NB4 (cell line): ENCODE measurements at places on chromosomes 3 and 15.

- DNase-seq: peak; percentile 42
Observed at GRCh38 chr15:72168131-72168807, 29.3 kb downstream of the GRAMD2A start.

DNA sequence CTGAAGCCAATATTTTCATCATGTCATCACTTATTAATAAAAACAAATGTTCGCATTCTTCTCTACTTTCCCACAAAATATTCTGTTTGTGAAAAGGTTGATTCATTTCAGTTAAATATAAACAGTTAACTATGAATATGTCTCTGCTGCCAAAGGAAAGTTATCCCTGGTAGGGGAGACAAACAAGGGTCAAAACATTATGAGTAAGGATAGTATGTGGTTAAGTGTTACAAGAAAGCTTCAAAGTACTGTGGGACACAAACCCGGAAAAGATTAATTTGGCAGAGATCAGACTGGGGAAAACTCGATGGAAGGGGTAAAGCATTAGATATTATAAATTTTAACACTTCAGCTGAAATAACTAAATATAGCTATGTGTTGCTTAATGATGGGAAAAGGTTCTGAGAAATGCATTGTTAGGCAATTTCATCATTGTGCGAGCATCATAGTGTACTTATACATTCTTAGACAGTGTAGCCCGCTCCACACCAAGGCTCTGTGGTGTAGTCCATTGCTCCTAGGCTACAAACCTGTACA lies 436.5 kb upstream of the TBL1XR1 start:
- DNase-seq: no peak

DNA sequence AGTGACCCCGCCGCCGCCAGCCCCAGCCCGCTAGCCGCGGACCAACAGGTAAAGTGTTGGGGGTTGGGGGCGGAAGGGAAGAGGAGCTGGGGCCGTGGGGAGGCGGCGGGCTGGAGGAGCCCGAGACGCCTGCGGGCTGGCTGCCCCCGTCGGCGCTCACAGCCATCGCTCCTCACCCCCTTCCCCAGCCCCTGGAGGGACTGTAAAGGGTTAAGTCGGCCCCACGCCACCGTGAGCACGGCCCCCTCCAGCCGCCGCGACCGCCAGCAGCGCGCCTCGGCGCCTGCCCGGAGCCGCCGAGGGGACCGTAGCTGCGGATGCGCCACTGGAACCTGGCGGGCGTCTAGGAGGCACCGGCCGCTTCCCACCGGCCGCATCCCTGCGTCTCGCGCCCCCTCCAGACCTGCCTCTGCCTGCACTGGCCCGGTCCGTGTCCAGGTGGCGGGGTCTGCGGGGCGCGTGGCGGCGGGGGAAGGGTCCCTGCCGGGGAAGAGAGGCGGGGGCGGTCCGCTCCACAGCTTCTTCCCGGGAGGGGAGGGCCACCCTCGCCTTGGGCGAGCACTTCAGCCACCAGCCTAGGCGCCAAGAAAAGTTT lies 522 bp downstream of the MED12L start:
- peak; percentile 11 for DNase-seq

GRCh38 chr15:43408789-43409188 lies 37.9 kb downstream of the TUBGCP4 start:
- DNase-seq: no peak

- DNase-seq: no peak
Observed at GRCh38 chr3:153250446-153250845, 88.4 kb downstream of the RAP2B start.

DNA sequence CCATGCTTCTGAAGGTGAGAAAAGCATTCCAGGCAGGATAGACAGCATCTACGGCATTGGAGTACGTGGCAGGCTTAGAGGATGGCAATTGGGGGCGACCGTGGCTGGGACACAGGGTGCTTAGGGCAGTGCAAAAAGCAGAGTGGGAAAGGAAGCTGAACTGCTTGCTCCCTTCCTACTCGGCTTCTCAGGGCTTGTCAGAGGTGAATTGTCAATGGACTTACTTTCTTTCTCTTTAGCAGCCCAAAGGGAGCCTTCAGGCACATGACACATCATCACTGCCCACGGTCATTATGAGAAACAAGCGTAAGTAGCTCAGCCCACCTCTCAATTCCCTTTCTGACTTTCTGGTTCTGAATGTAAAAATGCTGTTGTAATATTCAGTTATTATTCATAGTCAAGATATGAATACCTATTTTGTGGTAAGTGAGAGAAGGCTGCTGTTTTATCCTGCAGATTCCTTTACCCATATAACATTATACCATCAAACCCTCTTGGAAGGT lies 84.3 kb downstream of the KLHL25 start:
- DNase-seq: no peak

GRCh38 chr3:139629033-139629432 lies 48.7 kb downstream of the NMNAT3 start:
- peak; percentile 38 for DNase-seq

- no peak for DNase-seq
Observed at GRCh38 chr15:31062310-31062847, 39.1 kb downstream of the TRPM1 start.

- no peak for DNase-seq
Observed at GRCh38 chr3:193859195-193859594, 266.2 kb downstream of the OPA1 start.

DNA sequence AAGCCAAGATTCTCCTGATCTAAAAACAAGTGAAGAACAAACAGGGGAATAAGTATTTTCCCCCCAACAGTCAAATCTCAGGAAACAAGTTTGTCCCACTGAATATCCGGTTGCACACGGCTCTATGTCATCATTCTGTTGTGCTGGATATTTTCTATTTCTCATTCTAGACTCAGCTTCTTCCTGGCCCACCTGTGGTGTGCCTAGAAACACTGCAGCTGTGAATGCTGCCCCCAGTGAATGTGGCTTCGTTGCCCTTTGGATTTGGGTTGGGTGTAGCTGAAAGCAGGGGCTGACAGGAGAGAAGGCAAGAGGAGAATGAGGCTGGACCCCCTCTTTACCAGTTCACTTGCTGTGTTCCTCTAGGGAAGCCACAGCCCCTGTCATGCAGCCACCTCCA lies 181.2 kb upstream of the PROK2 start:
- no peak for DNase-seq

DNA sequence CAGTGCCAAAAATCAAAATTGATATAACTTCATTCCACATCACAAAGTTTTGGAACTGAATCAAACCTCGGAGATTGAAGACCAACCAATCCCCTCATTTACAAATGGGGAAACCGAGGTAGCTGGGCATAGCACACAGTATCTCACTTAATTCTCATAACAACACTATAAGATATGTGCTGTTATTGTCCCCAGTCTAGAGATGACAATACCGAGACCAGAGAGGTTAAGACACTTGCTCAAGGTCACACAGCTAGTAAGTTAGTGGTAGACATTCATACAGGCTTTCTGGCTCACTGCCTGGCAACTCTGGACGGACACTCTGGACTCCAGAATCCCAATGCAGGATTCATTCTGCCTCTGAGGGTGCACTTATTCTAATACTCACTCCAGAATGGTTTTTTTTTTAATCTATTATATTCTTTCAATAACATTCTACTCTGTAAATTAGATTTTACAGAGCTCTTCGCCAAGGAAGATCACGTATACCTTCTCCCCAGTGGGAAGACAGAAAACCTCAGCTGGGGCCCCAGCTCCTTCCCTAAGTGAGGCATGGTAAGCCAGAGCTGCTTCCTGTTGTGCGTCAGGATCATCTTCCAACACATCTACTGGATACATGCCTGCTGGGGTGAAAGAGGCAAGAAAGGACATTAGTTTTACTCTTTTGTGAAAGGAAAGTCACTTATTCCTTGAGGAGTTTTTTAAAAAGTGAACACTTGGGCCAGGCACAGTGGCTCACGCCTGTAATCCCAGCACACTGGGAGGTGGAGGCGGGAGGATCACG lies 128.4 kb upstream of the IGF1R start:
- no peak for DNase-seq

DNA sequence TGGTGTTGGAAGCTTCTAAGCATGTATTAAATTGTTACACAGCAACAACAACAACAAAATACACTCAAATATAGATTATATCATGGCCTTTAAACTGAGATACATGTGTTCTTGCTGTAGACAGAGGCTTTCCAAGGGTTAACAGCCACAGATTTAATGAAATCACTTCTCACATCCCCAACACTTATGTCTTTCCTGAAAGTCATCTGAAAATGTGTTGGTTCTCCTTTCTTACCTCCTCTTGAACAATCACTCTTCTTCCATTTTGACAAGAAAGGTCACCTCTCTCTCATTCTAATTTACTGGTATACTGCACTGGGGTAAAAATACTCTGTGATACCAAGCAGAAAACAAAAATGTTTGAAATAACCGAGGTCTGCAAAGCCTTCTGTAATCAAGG lies 507.3 kb upstream of the KCNMB2 start:
- DNase-seq: no peak
